ENCODE measurements at places on chromosomes 12 and 14.

DNA sequence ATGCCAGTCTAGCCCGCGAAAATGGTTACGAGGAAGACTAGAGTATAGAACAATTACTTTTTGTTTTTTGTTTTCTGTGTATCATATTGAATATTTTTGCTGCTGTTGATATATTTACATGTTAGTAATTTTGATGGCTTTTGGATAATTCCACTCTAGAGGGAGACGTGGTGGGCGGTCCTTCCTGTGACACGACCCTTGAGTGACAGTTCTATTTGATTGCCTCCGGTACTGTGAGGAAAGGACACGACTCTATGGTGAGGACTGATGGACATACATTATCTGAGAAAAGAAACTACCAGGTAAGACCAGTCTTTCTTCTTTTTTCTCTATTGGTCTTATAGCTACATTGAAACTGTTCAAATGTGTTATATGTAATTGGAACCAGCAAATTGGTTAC, 34.7 kb downstream of the CNOT2 start:
- no peak for DNase-seq

- no peak for DNase-seq
Observed at GRCh38 chr12:22766911-22767420, 142.0 kb downstream of the ETNK1 start.

- no peak for DNase-seq
Observed at GRCh38 chr14:90816681-90817436, 629 bp upstream of the TTC7B start.

DNA sequence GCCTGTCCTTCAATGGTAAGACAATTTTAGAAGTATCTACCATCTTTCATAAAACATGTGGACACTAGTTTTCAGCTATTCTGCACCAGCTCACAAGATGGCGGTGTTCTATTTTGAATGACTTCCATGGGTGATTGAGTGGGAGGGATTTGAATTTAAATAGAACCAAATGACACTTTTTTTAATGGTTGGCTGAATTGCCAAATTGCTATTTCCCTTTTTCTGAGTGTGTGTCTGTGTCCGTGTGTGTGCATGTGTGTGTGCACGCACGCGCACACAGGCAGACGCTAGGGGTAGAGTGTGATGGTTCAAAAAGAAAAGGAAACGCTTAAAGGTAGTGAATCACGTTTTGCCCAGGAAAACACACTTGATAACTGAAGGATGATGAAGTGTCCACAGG, 362.6 kb downstream of the DAD1 start:
- no peak for DNase-seq

- DNase-seq = no peak
Observed at GRCh38 chr12:15234011-15234410, 12.8 kb upstream of the RERG start.

DNA sequence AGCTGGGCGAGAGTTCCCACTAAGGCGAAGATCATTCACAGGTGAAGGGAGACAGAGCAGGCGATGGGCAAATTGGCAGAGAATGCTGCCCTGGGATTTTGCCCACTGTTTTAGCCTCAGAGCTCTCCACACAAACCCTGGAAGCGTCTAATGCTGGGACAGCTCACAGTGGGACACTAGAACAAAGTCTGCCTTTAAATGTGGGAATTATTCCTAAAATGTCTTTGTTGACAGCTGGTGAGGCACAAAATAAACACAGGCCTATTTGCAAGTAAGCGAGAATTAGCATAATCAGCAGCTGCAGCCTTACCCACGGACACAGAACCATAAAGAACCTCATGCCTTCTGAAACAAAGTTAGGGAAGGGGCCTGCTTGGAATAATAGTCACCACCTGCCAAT, 824.5 kb downstream of the AACS start:
- no peak for DNase-seq

- DNase-seq = no peak
Observed at GRCh38 chr14:72503696-72504368, 390.1 kb downstream of the DPF3 start.

- no peak for DNase-seq
Observed at GRCh38 chr12:71449373-71450070, 9.9 kb downstream of the LGR5 start.

DNA sequence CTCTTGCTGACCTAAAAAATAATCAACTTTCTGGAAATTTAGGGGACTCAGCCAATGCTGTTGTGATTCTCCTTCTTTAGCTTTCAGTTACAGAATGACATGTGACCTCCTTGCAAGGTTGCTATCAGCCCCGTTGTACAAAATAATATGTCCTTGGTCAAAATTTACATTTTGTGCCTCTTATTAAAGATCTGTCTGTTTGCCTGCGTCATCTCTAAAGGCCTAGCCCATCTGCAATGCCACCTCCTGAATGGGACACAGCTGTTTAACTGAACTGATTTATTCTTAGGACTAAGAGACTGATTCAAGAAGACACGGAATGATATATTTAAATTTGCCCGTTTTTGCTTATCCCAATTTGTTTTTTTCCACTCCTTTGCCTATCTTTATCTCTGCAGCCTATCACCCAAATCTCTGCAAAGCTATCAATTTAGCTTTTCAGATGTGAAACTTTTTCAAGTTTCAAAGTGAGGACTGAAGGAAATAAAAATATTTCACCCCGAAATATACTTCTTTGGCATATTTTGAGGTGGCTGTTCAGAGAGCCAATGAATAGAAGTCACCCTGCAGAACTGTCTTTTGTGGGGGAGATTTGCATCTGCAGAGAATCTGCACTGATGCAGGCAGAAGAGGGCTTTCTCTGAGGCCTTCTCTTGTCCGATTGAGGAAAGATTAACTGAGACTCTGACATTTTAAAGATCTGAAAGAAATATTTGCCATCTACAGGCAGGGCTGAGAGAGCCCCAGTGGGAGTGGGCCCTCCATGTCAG, 126.0 kb downstream of the VEZT start:
- no peak for DNase-seq

DNA sequence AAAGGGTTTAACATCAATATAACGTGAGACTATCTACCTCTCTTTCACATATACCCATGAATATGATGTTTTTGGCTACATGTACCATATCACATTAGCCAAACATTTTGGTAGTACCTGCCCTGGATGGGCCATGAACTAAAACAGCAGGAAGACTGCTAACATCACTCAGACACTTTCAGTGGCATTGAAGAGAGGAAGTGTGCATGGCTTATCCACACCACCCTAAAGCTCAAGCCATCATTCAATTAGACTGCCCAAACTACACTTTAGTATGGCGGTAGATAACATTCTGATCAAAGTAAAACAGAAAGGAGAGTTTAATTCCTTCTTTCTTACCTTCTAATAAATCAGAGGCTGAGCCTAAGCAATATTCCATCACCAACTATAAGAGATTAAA, 103.0 kb downstream of the PEBP1 start:
- DNase-seq = no peak

- DNase-seq = no peak
Observed at GRCh38 chr12:93624595-93625294, 52.3 kb downstream of the SOCS2 start.

DNA sequence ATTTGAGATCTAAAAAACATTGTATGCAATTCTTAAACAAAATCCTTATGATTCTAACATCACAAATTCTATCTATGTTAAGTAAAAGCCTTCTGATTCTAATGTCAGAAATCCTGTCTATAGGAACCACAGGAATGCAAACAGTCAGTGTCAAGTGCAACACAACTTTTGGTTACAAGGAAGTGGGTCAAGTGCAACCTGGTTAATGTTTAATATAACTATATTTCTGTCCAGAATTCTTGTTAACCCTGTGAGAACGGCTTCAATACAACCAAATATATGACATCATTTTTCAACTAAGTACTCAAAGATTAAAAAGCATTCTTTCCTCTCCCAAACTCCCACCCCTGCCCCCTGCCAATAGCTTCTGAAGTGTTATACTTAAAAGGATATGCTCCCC, 107.9 kb upstream of the PLEKHA5 start:
- no peak for DNase-seq

DNA sequence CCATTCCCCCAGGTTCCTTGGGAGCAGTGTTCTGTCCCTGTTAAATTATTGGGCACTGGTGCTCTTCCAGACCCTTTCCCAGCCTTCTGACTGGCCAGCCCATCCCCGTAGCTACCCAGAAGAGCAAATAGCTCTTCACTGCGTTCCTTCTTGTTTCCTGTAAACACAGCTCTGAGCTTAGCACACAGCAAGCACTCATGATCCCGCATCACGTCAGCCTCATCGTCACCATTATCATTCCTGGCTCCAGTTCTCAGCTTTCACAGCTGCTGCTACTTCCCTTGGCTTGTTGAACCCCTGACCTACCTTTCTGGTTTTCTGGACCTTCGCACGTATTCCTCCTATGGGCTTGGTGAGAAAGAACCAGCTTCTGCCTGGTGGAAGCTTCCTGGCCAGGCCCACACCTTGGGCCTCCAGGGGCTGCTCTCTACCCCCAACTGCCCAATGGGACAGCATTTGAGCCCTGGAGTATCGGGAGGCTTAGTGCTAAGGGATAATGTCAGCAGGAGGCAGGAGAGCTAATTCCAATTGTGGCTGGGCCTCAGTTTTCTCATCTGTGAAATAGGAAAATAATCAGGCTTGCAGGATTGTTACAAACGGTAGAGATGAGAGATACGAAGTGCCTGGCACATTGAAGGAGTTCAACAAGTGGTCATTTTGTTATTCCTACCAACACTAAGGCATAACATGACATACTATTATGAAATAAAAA, 22.6 kb upstream of the PAPOLA start:
- DNase-seq = no peak

DNA sequence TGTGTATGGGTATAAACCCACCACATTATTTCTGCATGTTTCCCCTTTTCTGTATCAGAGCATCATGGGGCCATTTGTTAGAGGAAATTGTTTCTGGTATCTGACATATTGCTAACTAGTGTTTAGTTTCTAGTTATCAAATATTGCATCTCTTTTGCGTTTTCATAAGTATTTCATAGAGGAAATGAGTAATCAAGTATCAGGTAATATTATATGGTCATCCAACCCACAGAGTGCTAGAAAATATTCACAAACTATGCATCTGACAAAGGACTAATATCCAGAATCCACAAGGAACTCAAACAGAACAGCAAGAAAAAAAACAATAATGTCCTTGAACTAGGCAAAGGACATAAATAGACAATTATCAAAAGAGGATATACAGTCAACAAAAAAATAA, 258.9 kb upstream of the LRIG3 start:
- DNase-seq = no peak

DNA sequence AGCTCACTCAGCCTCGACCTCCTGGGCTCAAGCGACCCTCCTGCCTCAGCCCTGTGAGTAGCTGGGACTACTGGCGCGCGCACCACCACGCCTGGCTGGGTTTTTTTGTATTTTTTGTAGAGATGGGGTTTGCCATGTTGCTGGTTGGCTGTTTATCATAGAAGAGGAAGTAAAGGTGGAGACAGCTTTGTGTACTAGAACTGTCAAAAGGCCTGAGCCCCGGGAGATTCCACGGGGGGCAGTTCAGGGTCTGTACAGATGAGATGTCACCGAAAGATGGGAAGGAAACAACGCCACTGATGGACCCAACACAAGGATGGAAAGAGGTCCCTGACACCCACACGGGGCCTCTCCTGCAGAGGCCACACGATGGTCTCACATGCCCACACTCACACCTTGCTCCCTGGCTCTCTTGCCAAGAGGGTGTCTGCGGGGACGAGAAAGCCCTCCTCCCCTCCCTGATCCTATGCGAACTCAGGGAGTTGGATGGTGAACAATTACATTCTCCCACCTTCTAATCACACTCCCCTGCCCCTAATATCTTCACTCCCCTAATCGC, 66.6 kb downstream of the KDM2B start:
- DNase-seq = no peak

GRCh38 chr12:107318806-107319532, 225.6 kb upstream of the CRY1 start:
- no peak for DNase-seq

- no peak for DNase-seq
Observed at GRCh38 chr12:100520048-100520769, 46.5 kb downstream of the NR1H4 start.

GRCh38 chr14:47710581-47710980, 35.2 kb upstream of the MDGA2 start:
- DNase-seq = no peak

All from stimulated activated CD4-positive, alpha-beta T cell treated with anti-CD3 and anti-CD28 coated beads, Interleukin-2, amount 100 ng/mL, for 4 hours (primary cell).